Amniotic stem cell (primary cell): ENCODE measurements at places on chromosomes 4 and X.

- no peak for DNase-seq
These were observed 1599.7 kb downstream of the ARAP2 start for GRCh38 chr4:34644579-34645115.

- no peak for DNase-seq
These were observed 325.0 kb downstream of the RAB28 start for GRCh38 chr4:13159041-13159620.

DNA sequence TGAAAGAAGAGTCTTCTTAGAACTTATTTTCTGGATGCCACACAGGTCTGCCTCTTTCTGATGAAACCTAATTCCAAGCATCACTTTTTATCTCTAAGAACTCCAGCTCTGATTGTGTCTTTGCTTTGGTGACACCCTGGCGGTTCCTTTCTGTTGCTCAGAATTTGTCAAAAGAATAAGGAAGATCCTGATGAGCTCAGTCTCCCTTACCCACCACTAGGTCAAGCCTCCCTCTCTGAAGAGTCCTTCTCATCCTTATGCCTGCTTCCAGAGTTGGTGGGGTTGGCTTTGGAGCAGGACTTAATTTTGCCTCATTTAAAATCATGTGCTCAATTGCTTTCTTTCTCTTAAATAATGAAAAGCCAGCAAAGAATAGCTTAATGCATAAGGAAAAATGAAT is 31.5 kb upstream of the RPL34 start:
- DNase-seq = no peak

DNA sequence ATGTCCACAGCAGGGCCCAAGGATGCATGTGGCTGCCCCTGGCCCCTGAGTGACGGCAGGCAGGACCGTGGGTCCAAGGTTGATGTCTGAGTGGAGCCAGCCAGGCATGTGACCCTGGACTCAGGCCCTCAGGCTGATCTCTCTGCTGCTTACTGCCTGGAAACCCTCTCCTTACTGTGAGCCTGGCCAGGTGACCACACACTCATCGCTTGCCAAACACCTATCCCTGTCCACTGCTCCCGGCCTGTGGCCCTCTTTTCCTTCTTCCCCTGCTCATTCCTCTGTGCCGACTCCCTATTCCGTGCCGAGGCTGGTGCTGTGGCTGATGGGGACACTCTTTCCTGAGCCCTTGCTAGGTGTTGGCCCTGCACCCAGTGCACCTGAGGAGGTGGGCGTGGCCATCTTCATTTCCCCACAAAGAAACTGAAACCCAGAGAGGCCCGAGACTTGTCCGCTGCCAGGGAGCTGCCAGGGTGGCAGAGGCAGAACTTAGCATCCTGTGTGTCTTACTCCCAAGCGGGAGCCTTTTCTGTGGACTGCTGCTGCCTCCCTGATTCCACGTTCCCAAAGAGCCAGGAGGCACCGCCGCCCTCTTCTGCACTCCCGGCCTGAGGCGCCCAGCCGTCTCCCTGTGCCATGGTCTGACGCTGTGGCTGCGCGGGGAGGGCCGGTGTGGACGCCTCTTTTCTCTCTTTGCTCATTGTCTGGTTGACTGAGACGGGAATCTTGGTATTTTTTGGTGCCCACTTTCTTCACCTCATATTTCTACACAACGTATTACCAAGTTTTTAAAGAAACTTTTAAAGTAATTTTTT is 11.2 kb upstream of the RNF4 start:
- no peak for DNase-seq

GRCh38 chrX:115324194-115324593 is 34.7 kb downstream of the LUZP4 start:
- no peak for DNase-seq

GRCh38 chrX:40043895-40044294 is 53.9 kb downstream of the BCOR start:
- no peak for DNase-seq

DNA sequence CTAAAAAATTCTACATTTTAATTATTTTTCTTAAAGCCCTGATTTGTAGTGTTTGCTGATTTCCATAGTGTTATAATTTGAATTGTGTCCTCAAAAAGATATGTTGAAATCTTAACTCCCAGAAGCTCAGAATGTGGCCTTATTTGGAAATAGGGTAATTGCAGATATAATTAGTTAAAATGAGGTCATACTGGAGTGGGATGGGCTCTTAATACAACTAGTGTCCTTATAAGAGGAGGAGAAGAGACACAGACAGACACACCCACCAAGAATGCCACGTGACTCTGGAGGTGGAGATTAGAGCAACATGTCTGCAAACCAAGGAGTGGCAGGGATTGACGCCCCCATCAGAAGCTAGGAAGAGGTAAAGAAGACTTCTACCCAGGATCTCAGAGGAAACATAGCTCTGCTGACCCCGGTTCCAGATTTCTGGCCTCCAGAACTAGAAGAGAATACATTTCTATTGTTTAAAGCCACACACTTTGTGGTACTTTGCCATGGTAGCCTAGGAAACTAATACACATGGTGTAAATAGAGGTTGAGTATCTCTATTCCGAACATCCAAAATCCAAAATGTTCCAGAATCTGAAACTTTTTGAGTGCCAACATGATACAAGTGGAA is 70.5 kb upstream of the IRF2 start:
- no peak for DNase-seq
